Hindlimb muscle (tissue), 1 donor: ENCODE measurements at places on chromosomes 3 and 15. TPM values are rescaled to one million over a fixed set of nuclear protein-coding genes. Genes with fewer than 3 reads are reported as not detected.

SEMA3G gene
- 18.7 TPM for polyA plus RNA-seq

KNG1 gene
- 0.06 TPM for polyA plus RNA-seq

PLIN1 gene
- polyA plus RNA-seq, result 12.4 TPM

GHRL gene
- polyA plus RNA-seq, result 2.1 TPM

GOLGA6A gene
- 0.08 TPM for polyA plus RNA-seq

NECTIN3 gene
- polyA plus RNA-seq, result 18.9 TPM

UBE3A gene
- 82.7 TPM for polyA plus RNA-seq

CPNE9 gene
- not detected for polyA plus RNA-seq

MED12L gene
- polyA plus RNA-seq, result 9.7 TPM

CKMT1A gene
- not detected for polyA plus RNA-seq

CCR3 gene
- not detected for polyA plus RNA-seq

CHRNA7 gene
- polyA plus RNA-seq, result 1.6 TPM

CRYGS gene
- 3.5 TPM for polyA plus RNA-seq

ZNF662 gene
- 15.8 TPM for polyA plus RNA-seq

CCR8 gene
- polyA plus RNA-seq, result not detected

CAMKV gene
- 0.09 TPM for polyA plus RNA-seq

GOLGA8S gene
- polyA plus RNA-seq, result 0.79 TPM

GABRG3 gene
- 0.18 TPM for polyA plus RNA-seq

SSUH2 gene
- polyA plus RNA-seq, result 2.9 TPM

ACSBG1 gene
- polyA plus RNA-seq, result 0.44 TPM

SCG3 gene
- not detected for polyA plus RNA-seq

NPAP1 gene
- not detected for polyA plus RNA-seq

IQCF5 gene
- not detected for polyA plus RNA-seq

ZSCAN2 gene
- polyA plus RNA-seq, result 14.0 TPM

AADAC gene
- polyA plus RNA-seq, result 0.45 TPM

TMED3 gene
- polyA plus RNA-seq, result 28.4 TPM

TMC3 gene
- polyA plus RNA-seq, result 0.08 TPM

CISH gene
- polyA plus RNA-seq, result 16.5 TPM

TRIM42 gene
- polyA plus RNA-seq, result not detected

CACNA2D3 gene
- 2.4 TPM for polyA plus RNA-seq

THRB gene
- polyA plus RNA-seq, result 1.3 TPM

ATOSA gene
- polyA plus RNA-seq, result 25.1 TPM

RABL3 gene
- polyA plus RNA-seq, result 15.4 TPM

CDCP1 gene
- polyA plus RNA-seq, result 0.34 TPM

DUOXA2 gene
- not detected for polyA plus RNA-seq

CCK gene
- polyA plus RNA-seq, result 4.2 TPM

ST8SIA2 gene
- polyA plus RNA-seq, result 18.3 TPM

AGBL1 gene
- polyA plus RNA-seq, result 11.7 TPM

GHSR gene
- polyA plus RNA-seq, result not detected

CAMK1 gene
- 17.4 TPM for polyA plus RNA-seq

PTPRG gene
- 29.4 TPM for polyA plus RNA-seq

TRAIP gene
- polyA plus RNA-seq, result 4.8 TPM

ZBTB47 gene
- polyA plus RNA-seq, result 37.8 TPM

ACKR2 gene
- polyA plus RNA-seq, result 0.49 TPM

GOLGA8J gene
- polyA plus RNA-seq, result 0.52 TPM

PAQR5 gene
- 0.72 TPM for polyA plus RNA-seq

TTLL13 gene
- polyA plus RNA-seq, result not detected

WDR6 gene
- 121 TPM for polyA plus RNA-seq

PEAK1 gene
- polyA plus RNA-seq, result 39.8 TPM

EOMES gene
- polyA plus RNA-seq, result 0.18 TPM

SH3GL3 gene
- 3.9 TPM for polyA plus RNA-seq

ATP13A3 gene
- polyA plus RNA-seq, result 24.4 TPM

MITF gene
- polyA plus RNA-seq, result 9.0 TPM

TRPM1 gene
- not detected for polyA plus RNA-seq

GOLGA8M gene
- 1.4 TPM for polyA plus RNA-seq

MASP1 gene
- 5.4 TPM for polyA plus RNA-seq

GXYLT2 gene
- 27.9 TPM for polyA plus RNA-seq

ITIH1 gene
- polyA plus RNA-seq, result 0.13 TPM
